NCI-H774 (cell line): ENCODE measurements at places on chromosomes 3 and 15.

DNA sequence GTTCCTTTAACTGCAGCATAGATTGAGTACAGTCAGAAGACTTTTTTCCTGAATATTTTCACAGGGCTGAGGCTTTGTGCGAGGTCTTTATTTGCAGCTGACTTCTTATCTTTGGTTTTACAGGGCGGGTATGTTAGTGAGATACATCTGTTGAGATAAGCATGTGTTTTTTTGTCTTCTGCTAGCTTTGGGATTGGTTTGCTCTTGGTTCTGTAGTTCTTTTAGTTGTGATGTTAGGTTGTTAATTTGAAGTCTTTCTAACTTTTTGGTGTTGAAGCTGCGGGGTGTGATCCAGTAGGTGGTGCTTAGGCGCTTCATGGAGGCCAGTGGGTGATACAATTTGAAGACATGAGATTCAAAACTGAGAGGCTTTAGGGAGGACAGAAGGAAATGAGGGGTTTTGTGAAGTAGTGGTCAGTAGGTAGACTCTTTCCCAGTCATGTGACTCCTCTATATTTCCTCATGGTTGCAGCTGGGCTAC, 67.9 kb upstream of the TNFSF10 start:
- DNase-seq: no peak

- DNase-seq: no peak
These were observed 35.1 kb downstream of the SNTN start for GRCh38 chr3:63687278-63688225.

DNA sequence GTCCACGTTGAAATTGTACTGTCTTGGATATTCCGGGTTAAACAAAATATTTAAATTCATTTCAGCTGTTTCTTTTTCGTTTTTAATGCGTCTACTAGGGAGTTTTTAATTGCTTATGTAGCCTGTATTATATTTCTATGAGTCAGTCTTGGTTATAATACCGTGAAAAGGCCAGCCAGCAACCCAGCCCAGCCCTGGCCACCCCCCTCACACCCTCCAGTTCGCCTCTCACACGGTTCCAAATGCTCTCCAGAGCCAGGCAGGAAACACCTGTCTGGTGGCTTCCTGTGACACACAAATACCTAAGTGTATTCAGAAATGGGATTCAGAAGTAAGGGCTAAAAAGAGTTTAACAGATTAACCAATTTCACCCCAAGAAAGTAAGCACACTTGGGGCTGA, 4.4 kb downstream of the SH3BP5 start:
- DNase-seq: peak; percentile 51

- DNase-seq: peak; percentile 82
These were observed 37.7 kb downstream of the TM4SF4 start for GRCh38 chr3:149512073-149512782.

- peak; percentile 81 for DNase-seq
These were observed at the start of gene C2CD4A for GRCh38 chr15:62066663-62067447. Gene C2CD4A (plus strand): TSS chr15:62066977. CDS start chr15:62067614, 637 bp downstream.

DNA sequence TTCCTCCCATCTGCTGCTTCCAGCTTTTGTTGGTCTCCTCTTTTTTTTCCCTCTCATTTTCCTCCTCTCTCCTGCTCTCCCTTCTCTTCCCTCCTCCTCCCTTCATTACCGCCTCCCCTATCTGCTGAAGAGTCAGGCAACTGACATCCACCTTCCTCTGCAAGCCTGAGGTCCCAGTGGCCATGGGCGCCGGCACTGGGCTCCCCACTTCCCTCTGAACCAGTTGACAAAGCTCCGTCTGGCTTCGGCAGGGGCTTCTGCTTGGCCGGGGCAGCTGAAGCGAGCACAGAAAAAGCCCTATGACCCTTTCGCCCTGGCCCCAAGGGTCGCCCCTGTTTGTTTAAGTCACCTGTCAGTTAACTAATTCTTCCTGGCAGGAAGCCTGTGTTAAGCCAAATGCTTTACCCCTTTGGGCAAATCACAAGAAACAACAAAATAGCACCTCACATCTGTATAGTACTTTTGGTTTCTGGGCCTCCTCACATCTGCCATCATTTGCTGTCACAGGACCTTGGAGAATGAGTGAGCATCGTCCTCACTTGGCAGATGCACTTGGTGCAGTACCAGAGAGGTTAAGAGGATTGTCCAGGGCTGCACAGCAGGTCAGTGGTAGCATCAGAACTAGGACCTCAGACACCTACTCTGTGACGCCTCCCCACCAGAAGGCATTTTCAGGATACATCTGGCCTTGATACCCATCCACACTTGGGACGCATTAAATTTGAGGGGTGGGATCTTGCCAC, 27.7 kb downstream of the ITGA11 start:
- no peak for DNase-seq
